ENCODE measurements at places on chromosomes 11 and 22.

DNA sequence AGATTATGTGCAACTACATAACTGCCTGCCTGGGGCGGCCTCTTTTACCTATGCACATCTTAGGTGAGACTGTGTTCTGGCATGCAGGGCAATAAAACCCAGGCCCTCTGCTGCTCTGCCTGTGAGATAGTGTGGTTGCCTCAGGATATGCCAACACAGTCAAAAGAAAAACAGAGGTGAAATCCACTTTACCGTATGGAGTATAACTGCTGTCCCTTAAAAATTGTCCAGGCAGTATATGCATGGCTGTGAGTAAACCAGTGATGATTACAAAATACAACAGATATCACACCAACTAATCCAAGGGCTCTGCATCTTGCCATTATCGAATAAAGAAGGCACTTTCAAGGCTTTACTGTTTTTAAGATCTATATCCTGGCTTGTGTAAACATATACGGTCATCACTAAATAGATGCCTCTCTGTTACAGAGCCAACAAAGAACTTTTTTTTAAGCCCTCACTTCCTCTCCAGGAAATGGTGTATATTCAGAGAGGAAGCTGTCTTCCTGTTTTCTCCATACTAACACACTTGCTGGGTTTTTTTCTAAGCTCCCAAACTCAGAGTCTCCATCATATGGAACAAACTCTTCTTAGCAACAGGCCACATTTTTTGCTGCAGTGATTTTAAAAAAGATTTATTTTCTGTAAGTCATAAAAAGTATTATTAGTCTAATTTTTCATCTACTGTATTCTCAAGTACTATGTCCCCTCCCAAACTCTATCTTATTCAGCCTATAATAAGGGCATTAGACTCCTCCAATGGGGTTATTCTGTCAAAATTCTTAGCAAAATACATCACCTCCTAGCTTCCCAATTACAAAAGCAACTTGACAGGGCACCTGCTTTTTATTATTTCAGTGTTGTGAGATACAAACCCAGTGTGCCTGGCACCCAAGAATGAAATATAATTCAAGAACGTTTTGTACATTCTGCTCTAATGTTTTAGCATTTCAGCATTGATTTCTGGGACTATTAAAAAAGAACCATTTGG, 135.2 kb downstream of the MAML2 start:
- DNase-seq, result peak; percentile 62

- no peak for DNase-seq
Observed at GRCh38 chr22:41801147-41801819, 804 bp downstream of the CCDC134 start.

GRCh38 chr22:17269224-17269606, 50.0 kb upstream of the ADA2 start:
- no peak for DNase-seq

- DNase-seq, result no peak
Observed at GRCh38 chr11:117371453-117371852, 43.8 kb downstream of the CEP164 start.

DNA sequence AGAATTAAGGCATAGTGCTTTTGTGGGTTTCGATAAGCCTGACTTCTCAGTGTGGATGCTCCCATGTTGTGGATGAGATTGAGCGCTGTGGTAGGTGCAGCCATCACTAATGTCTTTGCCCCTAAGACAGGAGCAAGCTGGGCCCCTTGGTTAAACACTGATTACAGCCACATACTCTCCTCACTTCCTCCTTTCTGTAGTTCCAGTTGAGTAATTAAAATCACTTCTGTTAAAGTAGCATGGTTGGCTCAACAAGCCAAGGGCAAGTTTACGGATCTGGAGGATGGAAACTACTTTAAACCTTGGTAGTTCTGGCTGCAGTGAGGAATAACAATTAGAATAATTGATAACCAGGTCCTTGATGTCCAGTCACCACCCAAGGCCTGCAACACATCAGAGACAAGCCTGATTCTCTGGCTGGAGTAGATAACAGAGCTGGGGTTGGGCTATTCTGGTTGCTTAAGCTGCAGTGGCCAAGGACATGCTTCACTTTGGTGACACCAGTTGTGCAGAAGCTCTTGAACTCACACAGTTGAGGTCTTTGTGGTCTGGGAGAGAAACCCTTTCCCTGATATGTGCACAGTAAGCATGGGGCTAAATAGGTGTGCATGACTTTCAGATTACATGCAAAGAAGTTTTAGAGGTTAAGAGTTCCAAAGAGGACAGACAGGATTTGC, 81.3 kb downstream of the KIRREL3 start:
- no peak for DNase-seq

- peak; percentile 49 for DNase-seq
Observed at GRCh38 chr11:104918113-104918824, 20.0 kb upstream of the CASP12 start.

GRCh38 chr11:111939836-111940604, 2.9 kb downstream of the DIXDC1 start:
- DNase-seq, result no peak

DNA sequence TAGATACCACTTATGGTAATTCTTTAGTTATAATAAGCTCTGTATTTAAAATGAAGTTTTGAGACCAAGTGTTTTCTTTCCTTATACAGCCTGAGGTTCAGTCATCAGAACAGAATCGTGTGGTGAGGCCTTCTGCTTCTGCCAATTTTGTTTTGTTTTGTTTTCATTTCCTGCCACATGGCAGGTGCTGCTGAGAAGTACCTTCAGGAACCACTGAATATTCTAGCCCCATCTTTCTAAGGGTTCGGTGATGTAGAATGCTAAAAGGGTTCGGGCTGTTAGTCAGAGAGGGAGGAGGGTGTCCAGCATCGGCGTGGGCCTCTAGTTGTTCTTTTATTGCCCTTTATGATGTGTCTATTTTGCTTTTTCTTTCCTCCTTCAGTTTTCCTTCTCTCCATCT, 25.8 kb downstream of the TNRC6B start:
- peak; percentile 57 for DNase-seq

DNA sequence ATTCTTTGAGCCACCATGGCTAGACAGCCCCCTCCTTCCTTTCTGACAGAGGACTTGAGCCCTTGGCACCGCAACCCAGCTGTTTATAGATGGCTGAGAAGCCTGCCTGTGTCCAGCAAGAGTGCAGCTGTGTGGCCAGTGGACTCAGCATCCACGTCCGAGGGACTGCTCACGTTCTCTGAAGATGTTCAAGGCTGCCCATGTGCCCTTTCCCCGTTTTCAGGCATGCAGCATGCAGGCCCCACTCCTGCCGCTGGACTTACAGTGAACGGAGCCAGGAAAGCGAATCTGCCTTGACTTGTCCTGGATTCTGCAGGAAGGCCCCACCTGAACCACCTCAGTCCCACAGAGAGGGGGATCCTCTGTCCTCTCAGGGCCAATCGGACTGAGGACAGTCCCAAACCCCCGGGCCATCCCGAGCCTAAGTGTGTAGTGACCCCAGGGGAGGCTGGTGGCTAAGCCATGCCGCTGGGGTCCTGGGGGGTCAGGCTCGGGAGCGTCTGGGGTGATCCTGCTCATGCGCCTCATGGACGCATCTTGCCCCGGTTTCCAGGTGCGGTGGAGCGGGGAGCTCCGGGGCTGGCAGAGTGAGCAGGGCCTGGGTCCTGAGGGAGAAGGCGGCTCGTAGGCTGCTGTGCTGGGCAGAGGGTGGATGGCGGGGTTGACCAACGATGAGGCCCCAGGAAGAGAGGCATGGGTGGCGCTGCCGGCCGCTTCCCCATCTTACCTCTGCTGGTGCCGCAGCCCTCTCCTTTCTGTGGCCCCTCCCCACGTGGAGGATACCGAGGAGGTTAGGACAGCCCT, 170.7 kb downstream of the CTTN start:
- DNase-seq, result no peak

GRCh38 chr11:103007521-103007920, 52.0 kb upstream of the MMP13 start:
- DNase-seq, result no peak

GRCh38 chr11:124276081-124276480, 19.9 kb downstream of the OR8G5 start:
- DNase-seq, result no peak

- DNase-seq, result no peak
Observed at GRCh38 chr11:31114442-31114841, 255.1 kb downstream of the DCDC1 start.

- no peak for DNase-seq
Observed at GRCh38 chr22:31614781-31615490, 47.1 kb downstream of the PISD start.

DNA sequence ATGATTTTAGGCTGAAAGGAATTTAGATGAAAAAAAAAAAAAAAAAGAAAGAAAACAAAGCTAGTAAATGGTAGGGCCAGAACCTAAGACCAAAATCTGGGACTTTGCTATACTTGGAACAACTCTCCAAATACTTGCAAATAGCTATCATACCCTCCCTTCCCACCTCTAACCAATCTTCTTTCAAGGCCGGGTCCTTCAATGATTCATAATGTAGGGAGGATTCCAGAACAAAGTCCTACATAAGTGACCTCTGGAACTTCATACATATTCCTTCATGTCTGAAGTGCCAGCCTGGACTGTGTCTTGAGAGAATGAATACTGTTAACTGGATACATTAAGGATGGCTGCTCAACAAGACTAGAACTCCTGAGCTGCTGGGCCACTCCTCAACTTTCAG, 9.9 kb downstream of the STK33 start:
- DNase-seq, result no peak

- no peak for DNase-seq
Observed at GRCh38 chr11:63942803-63943202, 4.0 kb downstream of the NAA40 start.

DNA sequence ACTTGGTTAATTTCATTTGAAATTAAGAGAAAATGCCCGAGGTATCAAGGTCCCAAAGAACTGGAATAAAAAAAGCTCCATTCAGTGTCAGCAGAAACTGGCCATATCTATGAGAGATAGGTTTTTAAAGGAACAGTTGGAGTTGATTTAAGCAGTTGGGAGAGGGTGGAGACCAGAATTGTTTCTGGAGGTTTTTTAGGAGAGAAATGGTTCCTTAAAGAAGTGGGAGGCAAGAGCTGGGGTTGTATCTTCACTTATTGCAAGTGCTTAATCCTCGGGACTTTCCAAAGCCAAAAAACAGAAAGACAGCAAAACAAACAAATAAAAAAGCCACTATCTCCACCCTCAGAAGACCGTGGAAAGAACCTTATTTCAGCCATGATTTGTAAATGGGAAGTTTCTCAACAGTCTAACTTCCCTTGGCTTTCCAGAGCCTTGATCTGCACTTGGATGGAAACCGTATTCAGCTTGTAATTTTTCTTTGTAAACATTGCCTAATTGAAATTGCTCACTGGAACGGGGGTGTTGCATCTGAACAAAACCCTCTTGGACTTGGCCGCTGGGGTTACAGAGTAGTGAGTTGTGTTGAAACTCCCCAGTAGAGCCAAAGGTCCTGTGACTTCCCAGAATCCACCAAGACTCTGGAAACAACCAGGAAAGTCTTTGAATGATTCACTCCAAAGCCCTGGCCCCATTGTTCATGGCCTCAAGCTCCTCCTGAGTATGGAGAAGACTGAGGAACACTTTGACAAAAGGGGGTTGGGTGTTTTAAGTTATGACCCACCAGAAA, 115.6 kb downstream of the SLC1A2 start:
- no peak for DNase-seq

GRCh38 chr22:27874185-27874584, 44.9 kb downstream of the PITPNB start:
- DNase-seq, result no peak

- DNase-seq, result no peak
Observed at GRCh38 chr11:46905806-46906205, 12.5 kb downstream of the LRP4 start.

GRCh38 chr11:12028303-12028702, 19.9 kb upstream of the DKK3 start:
- DNase-seq, result no peak

- DNase-seq, result no peak
Observed at GRCh38 chr11:9092853-9093778, 1.7 kb upstream of the SCUBE2 start.

- no peak for DNase-seq
Observed at GRCh38 chr11:32931606-32932005, 39.0 kb downstream of the QSER1 start.

- DNase-seq, result no peak
Observed at GRCh38 chr11:47220401-47220821, 5.6 kb downstream of the DDB2 start.

- DNase-seq, result peak; percentile 57
Observed at GRCh38 chr11:72446929-72447769, 12.8 kb upstream of the CLPB start.

DNA sequence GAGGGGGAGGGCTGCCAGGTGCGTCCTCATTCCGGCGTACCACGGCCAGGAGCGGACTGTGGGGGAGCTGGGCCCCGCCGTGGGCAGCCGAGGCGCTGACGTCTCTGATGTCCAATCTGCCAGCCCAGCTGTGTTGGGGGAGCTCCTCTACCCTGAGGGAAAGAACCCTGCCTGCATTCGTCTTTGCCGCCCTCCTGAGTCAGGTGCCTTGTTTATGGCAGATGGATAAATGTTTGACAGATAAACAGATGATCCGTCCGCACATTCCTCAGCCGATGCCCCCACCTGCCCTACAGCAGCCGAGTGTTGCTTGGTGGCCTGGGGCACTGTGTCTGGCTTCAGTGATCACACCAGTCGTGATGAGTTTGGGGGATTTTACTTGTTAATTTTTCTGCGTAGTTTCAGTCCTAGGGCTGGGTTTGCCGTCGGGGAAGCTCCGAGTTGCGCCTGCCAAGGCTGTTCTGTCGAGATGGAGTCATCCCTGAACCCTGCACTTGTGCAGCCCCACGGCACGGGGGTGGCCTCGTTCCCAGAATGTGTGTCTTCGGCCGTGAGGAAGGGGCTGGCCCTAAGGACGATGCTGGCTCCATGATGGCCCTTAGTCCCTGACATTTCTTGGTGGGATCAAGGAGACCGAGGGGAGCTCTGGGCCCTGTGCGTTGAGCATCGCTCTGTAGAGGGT, 1083.9 kb downstream of the BRD1 start:
- no peak for DNase-seq

DNA sequence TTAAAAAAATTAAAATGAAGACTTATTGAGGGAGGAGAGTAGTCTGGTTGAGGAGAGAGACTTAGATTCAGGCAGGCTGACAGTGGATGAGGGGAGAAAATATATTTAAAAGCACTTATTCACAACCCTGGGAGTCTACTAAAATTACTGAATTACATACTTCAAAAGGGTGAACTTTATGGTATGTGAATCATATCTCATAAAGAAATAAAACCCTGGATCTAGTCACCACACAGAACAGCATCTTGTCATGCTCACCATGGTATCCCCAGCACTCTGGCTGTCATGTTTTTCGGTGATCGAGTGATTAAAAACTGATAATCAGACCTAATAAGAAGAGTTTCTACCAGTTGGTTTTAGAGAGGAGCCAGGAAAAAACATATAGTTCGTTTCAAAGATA, 11.0 kb downstream of the TEAD1 start:
- no peak for DNase-seq
